ENCODE measurements at places on chromosomes 12 and 14.

DNA sequence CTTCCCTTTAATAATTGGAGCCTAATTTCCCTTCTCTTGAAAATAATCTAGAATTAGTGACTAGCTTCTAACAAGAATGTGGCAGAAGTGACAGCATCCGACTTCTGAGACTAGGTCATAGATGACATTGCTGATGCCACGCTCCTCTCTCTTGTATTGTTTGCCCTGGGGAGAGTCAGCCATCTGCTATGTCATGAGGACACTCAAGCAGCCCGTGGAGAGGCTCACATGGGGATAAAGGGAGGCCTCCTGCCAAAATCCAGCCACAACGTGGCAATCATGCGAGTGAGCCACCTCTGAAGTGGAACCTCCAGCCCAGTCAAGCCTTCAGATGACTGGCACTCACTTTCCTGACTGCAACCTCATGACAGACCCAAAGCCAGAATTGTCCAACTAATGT lies 54.2 kb upstream of the LRRK2 start:
- DNase-seq: no peak

DNA sequence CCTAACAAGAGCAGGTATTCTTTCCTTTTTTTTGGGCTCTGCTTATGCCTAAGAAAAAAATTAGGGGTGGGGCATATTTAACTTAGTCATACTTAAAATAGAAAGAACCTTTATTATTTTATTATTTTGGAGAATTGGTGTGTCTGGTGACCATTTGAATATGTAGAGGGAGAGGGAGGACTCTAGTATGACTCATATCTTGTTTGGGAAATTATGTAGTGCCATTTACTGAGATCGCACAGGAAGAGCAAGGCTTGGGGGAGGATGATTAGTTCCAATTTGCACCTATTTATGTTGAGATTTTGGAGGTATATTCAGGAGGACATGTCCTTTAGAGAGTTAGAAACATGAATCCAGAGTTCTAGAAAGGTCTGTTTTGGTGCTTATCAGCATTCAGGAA lies 9.9 kb downstream of the ZNF410 start:
- no peak for DNase-seq

- no peak for DNase-seq
Measured at GRCh38 chr14:76713121-76713520, 48.1 kb upstream of the VASH1 start.

DNA sequence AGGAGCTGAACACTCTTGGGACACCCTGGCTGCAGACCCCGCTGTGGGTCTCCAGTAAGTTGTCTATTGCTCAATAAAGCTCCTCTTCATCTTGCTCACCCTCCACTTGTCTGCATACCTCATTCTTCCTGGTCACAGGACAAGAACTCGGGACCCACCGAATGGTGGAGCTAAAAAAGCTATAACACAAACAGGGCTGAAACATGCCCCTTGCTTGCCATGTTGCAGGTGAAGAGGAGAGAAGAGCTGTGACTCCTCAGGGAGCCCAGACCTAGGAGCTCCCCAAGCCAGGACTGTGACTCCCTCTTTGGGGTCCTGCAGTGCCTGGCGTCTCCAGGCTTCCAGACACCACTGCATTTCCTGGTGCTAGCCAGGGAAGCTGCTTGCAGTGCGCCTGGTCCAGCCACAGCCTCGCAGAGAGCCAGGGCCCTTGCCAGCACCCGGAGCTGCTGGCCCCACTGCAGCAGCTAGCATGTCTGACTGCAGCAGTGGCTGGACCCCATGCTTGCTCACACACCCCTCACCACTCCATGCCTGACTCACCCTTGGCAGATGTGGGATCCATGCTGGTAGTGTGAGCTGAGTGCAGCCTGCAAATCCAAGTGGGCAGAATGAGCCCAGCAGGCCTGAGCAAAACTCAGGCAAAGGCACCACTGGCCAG lies 37.1 kb upstream of the OR5AU1 start:
- no peak for DNase-seq

DNA sequence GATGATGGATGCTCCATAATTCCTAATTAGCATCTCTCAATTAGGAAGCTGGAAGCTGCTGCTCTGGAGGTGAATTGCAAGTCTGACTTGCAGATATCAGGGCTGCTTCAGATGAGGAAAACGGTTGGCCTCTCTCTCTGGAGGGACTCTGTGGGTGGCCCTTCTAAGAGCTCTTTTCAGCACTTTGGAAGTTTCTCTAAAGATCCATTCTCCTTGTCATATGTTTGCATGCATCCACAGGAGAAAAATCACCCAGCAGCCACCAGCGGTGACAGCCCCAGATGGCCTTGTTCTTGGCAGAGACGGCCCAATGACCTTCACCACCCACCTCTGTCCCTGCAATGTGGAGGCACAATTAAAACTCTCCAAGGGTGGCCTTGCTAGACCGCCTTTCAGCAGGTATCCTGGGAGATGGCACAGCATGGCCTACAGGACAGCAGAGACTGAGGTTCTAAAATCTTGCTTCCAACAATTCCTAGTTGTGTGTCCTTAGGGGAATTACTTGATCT lies 42.3 kb downstream of the KSR2 start:
- no peak for DNase-seq

DNA sequence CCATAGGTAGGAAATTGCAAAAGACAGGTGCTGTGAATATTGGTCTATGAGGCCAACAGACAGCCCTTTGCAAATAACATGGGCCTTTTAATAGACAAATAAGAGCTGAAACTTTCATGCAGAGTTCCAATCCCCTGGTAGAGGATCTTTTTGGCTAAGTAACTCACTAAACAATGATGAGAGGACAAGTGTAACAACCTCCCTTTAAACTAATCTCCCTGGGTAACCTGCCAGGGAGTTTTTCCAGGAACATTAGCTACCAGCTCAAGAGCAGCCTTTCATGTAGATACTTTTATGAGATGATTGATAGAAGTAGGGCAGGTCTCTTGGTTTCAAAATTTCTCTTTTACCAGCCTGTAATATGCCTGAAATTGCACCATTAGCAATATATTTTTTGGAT lies 13.8 kb upstream of the CACNA1C start:
- DNase-seq: no peak

- DNase-seq: no peak
Measured at GRCh38 chr14:94403312-94403932, 15.0 kb upstream of the SERPINA1 start.

DNA sequence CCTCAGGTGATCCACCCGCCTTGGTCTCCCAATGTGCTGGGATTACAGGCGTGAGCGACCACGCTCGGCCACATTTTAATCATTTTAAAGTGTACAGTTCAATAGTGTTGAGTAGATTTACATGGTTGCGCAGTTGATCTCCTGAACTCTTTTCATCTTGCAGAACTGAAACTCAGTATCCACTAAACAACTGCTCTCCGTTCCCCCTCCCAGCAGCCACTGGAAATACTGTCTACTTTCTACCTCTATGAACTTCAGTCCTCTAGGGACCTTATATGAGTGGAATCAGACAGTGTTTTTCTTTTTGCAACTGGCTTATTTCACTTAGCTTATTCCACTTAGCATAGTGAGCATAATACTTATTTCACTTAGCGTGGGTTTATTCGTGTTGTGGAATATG lies 53.7 kb downstream of the KCTD10 start:
- DNase-seq: no peak

DNA sequence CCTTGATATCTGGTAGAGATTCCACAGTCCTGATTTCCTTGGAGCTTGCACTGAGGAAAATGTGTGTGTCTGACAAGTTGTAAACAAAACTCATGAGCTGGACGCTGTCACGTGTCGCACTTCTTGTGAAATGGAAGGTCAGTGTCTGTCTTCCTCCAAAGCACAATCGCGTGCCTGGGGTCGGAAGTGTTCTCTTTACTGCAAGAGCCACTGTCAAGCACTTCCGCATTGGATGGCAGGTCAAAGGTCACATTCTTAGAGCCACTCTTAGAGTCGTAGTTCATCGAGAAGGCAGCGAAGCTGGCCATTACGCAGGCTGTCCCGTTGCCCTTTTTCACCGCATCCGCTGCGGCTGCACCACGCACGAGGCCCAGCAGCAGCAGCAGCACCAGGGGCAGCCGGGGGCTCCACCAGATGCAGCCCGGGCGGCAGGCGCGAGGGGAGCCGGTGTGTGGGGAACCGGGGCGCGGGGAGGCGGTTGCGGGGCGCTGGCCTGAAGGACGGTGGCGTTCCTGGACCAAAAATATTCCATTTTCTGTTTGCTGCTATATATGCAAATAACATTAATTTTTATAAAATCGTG lies 45.0 kb downstream of the LRTM2 start:
- peak; percentile 20 for DNase-seq

GRCh38 chr12:79452906-79453305 lies 237.9 kb downstream of the PAWR start:
- DNase-seq: peak; percentile 17

- DNase-seq: no peak
Measured at GRCh38 chr14:70020352-70021170, 141.3 kb downstream of the SMOC1 start.

DNA sequence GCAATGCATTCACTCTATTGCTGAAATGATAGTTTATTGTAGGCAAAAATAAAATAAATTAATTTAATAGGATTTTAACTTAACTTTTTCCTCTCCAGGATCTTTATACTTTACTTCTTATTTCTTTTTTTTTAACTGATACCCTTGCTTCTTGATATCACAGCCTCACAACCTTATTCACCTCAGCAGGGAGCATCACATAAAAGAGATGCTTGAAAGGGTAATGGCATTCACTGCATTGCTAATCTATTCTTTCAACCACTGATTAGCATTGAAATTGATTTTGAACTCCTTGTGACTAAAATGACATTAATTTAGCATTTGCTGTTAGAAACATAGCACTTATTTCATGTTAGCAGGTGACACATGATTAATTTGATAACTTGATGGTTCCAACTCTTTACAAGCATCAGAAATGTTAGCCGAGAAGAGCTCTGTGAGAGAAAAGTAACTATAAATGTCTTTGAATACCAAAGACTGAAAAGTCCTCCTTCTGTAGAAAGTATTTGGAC lies 689.5 kb upstream of the MGAT4C start:
- no peak for DNase-seq

- DNase-seq: no peak
Measured at GRCh38 chr14:104894331-104895206, 29.5 kb downstream of the CEP170B start.

- DNase-seq: no peak
Measured at GRCh38 chr14:77158882-77159255, 17.3 kb upstream of the ZDHHC22 start.

DNA sequence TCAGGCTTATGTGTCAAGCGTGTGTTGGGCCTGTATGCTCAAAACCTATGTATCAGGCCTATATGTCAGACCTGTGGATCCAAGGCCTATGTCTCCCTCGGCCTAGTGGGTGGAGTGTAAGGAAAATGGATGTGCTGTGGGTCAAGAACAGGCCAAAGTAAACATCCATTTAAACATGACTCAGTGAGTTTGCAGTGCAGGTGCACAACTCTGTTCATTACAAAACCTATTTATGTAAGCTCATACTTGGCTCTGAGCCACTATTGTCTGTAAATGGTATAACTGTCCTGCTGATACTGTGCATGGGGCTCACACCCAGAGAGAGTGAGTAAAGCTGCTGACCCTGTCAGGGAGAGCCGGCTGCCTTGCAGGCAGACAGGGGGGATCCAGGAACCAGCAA lies 249.7 kb upstream of the AVPR1A start:
- no peak for DNase-seq

- DNase-seq: no peak
Measured at GRCh38 chr12:59587710-59588109, 8.1 kb upstream of the SLC16A7 start.

DNA sequence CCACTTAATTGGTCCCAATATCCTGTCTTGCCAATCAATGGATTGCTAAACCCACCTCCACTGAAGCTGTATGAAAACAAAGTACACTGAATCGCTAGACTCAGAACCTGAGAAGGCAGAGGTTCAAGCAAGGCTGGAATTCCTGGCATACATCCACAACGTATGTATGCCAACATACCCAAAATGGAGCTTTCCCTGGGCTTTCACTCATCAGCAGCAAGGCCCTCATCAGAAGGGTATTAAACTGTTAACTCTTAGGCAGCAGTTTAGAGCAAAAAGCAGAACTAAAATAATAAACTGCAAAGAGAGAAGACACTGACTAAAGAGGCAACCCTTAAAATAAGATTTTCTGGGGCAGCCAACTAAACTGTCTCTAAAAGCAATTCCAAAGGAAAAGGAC lies 13.6 kb downstream of the MED13L start:
- no peak for DNase-seq

- no peak for DNase-seq
Measured at GRCh38 chr12:119090865-119091264, 87.9 kb upstream of the HSPB8 start.

GRCh38 chr14:25055992-25056687 lies 6.2 kb upstream of the STXBP6 start:
- no peak for DNase-seq

DNA sequence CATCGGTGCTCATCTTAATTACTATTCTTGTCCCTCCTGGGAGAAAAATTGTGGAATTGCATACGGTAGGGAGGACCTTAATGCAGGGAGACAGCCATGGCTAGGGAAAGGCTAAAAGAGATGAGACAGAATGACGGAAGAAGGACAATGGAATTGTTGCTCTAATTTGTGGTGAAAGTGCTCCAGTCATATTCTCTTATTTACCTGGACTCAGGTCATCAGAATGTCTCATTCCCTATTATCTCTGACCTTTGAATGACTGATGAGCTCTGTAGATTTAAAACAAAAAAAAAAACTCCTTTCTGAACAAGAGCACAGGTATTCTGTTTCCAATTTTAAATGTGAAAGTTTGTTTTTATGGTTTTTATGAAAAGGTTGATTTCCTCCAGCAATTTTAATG lies 8.6 kb upstream of the EPS8 start:
- no peak for DNase-seq

GRCh38 chr14:79598339-79598738 lies 613.0 kb downstream of the DIO2 start:
- DNase-seq: no peak

DNA sequence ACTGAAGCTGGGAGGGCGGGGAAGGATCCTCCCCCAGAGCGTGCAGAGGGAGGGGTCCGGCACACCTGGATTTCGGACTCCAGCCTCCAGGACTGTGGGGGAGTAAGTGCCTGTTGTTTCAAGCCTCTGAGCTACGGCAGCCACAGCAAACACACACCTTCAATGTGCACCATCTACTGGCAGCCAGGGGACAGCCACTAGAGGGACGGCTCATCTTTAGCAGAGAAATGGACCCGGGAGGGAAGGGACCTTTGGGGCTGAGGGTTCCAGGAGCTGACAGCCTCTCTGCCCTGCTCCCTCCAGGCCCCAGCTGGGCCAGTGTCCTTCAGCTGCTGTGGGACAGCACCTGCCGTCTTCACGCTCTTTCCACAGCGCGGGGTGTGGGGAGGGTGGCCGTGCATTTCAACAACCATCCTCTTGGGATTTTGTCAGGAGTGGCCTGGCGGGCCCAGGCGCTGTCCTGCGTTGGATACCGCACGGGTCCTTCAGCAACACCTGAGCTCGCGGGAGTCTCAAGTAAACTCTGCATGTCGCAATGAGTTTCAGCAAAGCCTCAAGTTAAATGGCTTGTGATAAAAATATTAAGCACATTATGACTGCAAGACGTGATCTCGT lies 209.2 kb upstream of the C14orf180 start:
- peak; percentile 44 for DNase-seq

DNA sequence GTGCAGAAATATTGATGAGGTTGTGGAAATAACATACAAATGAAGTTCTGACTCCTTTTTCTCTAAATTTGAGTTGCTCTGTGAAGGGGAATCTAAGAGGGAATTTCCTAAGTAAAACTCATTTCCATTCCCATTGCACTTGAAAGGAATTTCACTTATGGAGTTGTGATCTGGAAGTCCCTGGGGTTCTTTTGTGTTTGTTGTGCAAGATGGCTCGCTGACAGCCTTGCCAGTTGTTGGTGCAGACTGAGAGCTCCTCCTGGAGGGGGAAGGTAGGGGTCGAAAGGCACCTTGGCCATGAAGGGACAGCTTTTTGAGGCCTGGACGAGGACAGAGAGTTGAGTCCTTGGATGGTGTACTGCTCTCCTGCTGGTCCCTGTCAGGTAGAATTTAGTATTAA lies 72.0 kb downstream of the C12orf56 start:
- peak; percentile 47 for DNase-seq

All from Caco-2 (cell line).